IMR-90 (cell line): ENCODE measurements at places on chromosomes 7 and 10.

- DNase-seq: no peak
These were observed 100.2 kb downstream of the PTPRE start for GRCh38 chr10:128007056-128007455.

GRCh38 chr10:122244001-122244975, 26.8 kb upstream of the BTBD16 start:
- DNase-seq: no peak

DNA sequence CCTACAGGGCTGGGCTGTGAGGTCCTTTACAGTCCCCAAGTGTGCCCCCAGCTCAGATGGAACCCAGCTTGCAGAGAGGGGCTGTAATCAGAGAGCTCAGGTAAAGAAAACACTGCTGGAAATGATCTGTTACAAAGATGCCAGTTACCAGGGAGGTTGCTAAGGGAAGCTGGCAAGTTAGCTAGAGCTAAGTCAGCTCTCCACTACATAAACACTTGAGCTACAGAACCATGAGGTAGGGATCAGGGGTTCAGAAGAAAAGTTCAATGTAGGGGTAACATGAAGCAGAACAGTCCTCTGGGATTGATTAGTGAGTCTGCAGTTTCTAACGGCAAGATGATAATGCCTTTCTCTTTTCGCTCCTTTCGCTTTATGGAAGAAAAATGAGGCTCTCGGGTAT, 53.1 kb upstream of the TM9SF3 start:
- no peak for DNase-seq

GRCh38 chr7:91443862-91444261, 179.6 kb downstream of the FZD1 start:
- no peak for DNase-seq

- DNase-seq: peak; percentile 39
These were observed 223.6 kb downstream of the MDFIC start for GRCh38 chr7:115145512-115145911.

DNA sequence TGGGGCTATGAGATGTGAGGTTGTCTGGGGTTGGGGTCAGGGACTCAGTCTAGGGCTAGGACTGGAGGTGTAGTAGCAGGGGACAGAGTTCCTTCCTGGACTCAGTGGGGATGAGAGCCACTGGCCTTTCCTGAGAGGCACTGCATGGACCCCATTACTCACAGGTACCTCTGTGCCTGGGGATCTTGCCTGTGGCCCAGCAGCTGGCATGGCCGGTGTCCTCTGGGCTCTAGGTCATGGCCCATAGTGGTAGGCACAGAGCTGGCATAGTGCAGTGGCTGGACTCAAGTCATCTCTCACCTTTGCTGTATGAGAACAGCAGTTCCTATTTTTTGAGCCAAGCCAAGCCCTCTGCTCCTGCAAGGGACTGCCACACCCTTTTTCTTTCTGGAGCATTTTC, 51.9 kb downstream of the NEURL1 start:
- DNase-seq: no peak
